Activated CD8-positive, alpha-beta T cell treated with anti-CD3 and anti-CD28 coated beads for 36 hours (primary cell): ENCODE measurements at places on chromosomes 6 and 20.
A peak's percentile ranks its signal among the peaks of the same experiment; 100 is the strongest.

DNA sequence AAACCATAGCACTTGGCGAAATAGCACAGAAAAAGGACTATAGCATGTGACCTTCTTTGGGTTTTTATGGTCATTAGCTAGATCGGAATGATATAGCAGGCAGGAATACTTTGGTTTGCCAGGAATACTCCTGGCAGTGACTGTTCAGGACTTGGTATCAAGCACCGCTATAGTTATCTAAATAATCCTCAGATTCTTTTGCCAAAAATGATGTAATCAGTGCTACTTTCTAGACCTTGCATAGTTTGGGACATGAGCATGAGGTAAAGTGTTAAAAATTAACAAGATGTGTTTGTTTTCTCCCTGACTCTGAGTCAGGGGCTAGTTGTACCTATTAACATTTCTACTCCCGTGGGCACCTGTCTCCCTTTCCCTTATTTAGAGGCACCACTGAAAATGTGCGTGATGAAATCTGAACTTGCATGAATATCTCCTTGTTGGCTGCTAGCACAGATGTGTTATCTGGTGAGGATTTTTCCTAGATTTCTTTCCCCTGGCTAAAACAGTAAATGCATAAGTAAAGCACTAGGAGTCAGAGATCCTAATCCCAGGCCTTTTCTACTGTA is 511.0 kb downstream of the CDKAL1 start:
- no peak for DNase-seq

DNA sequence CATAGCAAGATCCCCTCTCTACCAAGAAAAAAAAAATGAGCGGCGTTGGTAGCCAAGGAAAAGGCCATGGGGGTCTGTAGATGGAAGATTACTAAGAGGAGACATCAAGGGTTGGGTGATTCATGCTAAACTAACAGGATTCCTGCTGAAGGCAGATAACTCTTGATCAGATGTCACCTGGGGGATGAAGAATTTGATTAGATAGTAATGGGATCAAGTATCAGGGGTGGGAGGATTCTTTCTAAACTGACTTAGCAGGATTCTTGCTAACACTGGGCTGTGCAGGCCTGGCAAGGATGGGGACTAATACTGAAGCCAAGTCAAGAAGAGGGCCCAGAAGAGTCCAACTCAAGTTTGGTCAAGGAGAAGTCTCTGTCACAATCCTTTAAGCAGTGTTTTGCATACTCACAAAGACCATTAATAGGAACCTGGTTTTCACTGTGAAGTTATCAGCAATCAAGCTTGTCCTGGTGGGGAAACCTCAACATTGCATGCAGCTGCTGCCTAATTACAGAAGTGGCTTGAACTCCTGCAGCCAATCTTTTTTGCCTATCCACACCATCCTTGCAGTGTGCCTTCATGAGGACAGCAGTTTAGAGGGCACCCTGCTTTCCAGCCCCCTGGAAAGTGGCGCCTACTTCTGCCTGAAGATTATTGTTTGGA is 61.3 kb downstream of the ANKRD6 start:
- no peak for DNase-seq

GRCh38 chr6:7691675-7692452 is 34.0 kb upstream of the BMP6 start:
- peak; percentile 19 for DNase-seq

DNA sequence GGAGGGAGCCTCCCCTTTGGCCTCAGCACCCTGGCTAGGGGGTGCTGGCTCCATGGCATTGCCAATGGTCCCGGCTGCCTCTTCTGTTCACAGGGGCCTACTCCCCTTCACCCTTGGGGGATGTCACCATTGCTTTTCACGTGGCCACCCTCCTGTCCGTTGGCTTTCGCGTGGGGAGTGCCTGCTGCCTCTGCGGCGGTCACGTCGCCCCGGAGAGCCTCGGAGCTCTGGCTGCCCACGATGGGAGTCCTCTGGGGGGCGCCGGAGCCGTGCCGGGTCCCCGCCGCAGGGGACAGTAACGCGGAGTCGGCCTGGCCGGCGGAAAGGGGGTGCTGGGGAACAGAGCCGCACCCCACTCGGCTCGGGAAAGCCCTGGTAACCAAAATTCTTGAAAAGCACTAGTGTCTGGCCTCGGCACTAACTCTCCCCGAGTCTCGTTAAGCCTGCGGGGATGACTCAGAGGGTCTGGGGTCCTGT is 661 bp upstream of the HEBP2 start:
- peak; percentile 44 for DNase-seq

DNA sequence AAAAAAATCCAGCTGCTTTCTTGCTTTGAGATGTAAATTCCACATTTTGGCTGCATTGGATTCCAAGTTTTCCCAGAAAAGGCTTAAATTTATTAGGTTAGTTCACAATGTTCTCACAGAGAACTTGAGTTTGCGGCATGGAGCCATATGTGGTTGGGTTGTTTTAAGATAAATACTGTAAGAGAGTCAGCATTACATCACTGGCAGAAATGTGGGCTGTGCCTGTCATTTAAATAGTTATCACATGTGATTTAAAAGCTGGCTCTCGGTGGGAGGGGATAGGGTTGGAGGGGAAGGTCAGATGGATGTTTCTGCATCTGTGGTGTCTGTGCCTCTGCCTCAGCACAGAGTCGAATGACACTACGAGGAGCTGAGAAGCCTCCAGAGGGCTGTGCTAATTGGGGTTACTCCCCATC is 73.8 kb upstream of the SCP2D1 start:
- DNase-seq, result no peak
